ENCODE measurements at places on chromosomes 6 and 20. TPM values are rescaled to one million over a fixed set of nuclear protein-coding genes. Genes with fewer than 3 reads are reported as not detected.
A peak's percentile ranks its signal among the peaks of the same experiment; 100 is the strongest.

DNA sequence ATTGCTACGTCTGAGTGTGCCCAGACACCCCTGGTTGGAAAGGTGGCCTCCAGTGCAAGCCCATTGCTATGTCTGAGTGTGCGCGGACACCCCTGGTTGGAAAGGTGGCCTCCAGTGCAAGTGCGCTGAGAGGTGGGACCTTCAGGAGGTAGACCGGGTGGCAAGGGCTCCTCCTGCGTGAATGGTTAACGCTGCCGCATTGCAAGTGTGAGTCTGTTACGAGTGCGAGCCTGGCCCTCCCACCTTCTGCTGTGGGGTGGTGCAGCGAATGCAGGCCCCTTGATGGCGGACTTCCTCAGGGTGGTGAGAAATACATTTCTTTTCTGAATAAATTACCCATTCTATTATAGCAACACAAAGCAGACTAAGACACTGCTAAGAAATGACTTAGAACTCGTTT lies 208.8 kb downstream of the DLL1 start:
- H3K4me3 ChIP-seq: no peak overlapping the region
- H3K27me3 ChIP-seq: no peaks in the 10 kb centered on the region
- no peak overlapping the region for H3K27ac ChIP-seq
- DNase-seq: no peak

Gene SDCBP2
- total RNA-seq: 311 TPM

- no peak for DNase-seq
- no peaks in the 10 kb centered on the region for H3K27me3 ChIP-seq
- H3K36me3 ChIP-seq: no peaks in the 10 kb centered on the region
- no peaks in the 10 kb centered on the region for H3K4me1 ChIP-seq
- no peak overlapping the region for H3K4me3 ChIP-seq
Measured at GRCh38 chr20:19858466-19859371, 100.7 kb downstream of the RIN2 start.

DNA sequence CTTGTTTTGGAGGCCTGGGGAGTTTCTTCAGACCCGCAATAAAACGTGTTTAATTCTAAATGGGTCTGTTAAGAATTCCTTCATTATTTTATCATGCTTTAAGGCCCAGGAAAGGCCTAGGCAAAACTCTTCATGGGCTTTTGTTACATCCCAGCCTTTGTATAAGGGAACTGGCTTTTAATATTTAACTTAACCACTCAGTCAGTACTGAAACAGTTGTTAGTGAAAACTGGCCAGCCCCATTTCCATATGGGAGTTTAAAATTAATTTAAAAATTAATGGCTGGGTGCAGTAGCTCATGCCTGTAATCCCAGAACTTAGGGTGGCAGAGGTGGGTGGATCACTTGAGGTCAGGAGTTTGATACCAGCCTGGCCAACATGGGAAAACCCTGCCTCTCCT lies 213.2 kb upstream of the FKBP1C start:
- no peaks in the 10 kb centered on the region for H3K4me1 ChIP-seq
- H3K36me3 ChIP-seq: no peaks in the 10 kb centered on the region

DNA sequence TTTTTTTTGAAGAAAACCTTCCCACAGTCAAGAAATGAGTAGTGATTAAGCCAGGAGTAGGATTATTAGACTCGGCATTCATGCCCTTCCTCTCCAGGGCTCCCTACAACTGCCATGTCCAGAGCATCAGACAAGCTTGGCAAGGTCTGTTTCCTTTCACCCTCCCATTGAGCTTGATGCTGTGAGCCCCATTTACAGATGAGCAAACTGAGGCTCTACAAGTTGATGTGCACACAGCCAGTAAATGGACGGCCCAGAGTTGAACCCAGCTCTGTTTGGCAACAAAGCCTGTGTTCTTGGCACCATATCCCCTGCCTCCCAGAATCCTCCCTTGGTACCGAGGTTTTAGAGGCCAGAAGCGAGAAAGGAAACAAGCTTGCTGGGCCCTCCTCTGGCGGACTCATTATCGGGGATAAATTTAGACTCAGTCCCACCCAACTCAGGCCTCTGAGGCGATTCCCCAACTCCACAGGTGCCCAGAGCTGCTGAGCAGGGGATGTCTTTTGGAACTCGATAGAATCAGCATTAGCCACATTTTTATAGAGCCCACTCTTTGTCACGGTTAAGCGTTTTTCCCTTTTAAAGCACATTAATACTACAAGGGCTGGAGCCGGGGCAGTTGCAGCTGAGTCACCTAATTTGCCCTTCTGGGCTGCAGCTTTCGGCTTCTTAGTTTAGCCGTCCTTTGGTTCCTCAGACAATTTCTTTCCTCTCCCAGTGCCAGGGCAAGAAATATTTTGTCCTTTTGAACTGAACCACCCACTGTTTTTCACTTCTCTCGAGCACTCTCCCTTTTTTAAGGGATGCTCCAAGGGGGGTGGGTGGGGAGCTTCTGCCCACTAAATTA lies 23.0 kb upstream of the NFATC2 start:
- DNase-seq: no peak
- no peaks in the 10 kb centered on the region for H3K36me3 ChIP-seq
- H3K4me3 ChIP-seq: no peak overlapping the region
- peak overlapping the region; percentile 25 for H3K27ac ChIP-seq
- H3K27me3 ChIP-seq: no peaks in the 10 kb centered on the region
- H3K4me1 ChIP-seq: no peaks in the 10 kb centered on the region

- DNase-seq: no peak
- no peaks in the 10 kb centered on the region for H3K27me3 ChIP-seq
- no peaks in the 10 kb centered on the region for H3K36me3 ChIP-seq
Measured at GRCh38 chr20:2763186-2763585, 37.2 kb downstream of the CPXM1 start.
